Omental fat pad (tissue), 4 donors: ENCODE measurements at places on chromosomes 7 and 10. TPM values are rescaled to one million over a fixed set of nuclear protein-coding genes. Genes with fewer than 3 reads are reported as not detected.

- DNase-seq = no peak
Measured at GRCh38 chr7:77464589-77464988, 48.4 kb upstream of the GSAP start.

DNA sequence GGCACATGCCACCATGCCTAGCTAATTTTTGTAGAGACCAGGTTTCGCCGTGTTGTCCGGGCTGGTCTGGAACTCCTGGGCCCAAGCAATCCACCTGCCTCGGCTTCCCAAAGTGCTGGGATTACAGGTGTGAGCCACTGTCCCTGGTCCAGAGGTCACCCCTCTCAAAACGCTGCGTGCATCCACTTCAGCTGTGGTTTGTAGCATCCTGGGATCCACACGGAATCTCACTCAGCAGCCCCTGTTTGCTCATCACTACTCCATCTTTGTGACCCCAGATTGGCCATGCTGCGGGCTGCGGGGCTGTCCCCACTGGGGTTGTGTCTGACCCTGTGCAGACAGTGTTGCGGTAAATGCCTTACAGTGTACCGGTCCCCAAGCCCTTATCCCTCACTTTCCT lies 3.5 kb downstream of the INPP5A start:
- no peak for DNase-seq

GRCh38 chr10:3331187-3331586 lies 158.6 kb upstream of the PITRM1 start:
- DNase-seq = no peak

GRCh38 chr10:129058664-129059155 lies 408.3 kb upstream of the MGMT start:
- no peak for DNase-seq

Gene FIS1
- 384 TPM for total RNA-seq

DNA sequence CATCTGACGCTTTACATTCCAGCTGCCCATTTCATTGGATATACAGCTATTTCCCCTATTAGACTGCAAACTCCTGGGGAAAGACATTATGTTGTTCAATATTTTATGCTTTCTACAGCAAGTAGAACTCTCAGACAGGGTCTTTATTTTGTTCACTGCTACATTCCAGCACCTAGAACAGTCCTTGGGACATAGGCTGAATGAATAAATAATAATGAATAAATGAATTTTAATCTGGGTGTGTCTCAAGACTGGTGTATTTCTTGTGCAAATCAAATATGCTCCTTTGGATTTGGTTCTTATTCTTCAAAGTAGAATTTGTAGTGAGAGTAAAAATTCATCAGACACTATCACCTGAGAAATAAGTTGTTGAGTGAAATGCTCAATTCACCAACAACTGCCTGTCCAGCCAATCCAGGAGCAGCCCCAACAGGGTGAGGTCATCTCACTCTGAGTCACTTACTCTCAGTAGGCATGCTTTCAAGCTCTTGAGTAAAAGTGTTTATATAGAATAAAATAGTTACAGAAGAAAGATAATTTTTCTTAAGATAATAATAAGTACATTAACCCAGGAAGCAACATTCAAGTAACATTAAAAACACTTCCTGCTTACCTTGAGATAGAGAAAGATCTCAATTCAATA lies 287.5 kb upstream of the NPVF start:
- no peak for DNase-seq

Gene SPDYE8
- total RNA-seq = not detected

Gene RNLS
- total RNA-seq = 24.7 TPM

DNA sequence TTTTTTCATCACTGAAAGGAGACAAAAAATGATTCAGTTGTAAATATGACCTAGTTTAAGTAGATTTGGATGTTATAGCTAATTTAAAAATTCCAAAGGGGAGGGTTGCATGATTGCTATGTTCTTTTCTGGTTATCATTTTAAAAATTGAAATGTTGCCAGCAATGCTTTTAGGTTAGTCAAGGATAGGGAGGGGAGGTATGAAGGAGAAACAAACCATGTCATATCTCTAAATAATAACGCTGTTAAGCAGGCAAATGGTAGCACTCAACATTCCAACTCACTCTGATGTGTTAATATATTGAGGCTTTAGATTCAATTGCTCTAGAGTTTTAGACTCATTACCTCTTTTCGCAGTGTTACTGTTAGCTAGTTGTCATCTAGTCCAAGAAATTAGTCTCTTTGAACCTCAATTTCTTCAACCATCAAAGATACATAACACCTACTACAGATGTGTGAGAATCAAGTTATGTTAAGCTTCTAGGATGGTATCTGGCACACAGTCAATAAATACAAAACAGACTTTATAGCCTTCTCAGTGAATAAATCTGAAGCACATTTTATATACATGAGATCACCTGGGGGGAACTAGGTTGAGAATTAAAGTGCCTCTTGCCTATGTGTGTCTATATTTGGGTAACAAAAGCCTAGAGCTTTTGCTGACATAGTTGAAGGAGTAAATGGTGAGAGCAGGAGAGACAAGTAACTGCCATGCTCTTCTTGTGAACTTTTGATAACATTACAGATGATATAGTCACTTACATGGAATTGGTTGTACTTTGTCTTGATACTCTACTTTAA lies 124.9 kb downstream of the CSTF2T start:
- DNase-seq = no peak

- DNase-seq = no peak
Measured at GRCh38 chr7:150992051-150992640, 1.3 kb downstream of the NOS3 start.

DNA sequence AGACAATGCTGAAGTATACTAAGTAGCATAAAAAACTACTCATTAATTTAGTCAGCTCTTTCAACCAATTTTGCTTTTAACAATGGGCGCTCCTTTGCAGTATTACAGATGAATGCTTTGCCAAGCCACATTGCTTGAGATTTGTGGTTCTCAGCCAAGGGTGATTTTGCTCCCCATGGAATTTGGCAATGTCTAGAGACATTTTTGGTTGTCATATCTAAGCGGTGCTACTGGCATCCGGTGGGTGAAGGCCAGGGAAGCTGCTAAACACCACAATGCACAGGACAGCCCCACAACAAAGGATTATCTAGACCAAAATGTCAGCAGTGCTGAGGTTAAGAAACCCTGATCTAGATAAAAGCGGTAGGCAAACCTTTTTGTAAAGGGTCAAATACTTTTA lies 112.0 kb downstream of the UBE2H start:
- no peak for DNase-seq

Gene ZNF746
- 28.0 TPM for total RNA-seq

Gene MAT1A
- total RNA-seq = not detected

- no peak for DNase-seq
Measured at GRCh38 chr10:116783011-116783655, 40.8 kb upstream of the HSPA12A start.
